Stimulated activated CD4-positive, alpha-beta T cell treated with anti-CD3 and anti-CD28 coated beads, TNF-alpha, amount 100 ng/mL, for 1 hour (primary cell): ENCODE measurements at places on chromosomes 3 and 15.

- DNase-seq: no peak
Observed at GRCh38 chr15:56484287-56484686, 19.4 kb upstream of the MNS1 start.

DNA sequence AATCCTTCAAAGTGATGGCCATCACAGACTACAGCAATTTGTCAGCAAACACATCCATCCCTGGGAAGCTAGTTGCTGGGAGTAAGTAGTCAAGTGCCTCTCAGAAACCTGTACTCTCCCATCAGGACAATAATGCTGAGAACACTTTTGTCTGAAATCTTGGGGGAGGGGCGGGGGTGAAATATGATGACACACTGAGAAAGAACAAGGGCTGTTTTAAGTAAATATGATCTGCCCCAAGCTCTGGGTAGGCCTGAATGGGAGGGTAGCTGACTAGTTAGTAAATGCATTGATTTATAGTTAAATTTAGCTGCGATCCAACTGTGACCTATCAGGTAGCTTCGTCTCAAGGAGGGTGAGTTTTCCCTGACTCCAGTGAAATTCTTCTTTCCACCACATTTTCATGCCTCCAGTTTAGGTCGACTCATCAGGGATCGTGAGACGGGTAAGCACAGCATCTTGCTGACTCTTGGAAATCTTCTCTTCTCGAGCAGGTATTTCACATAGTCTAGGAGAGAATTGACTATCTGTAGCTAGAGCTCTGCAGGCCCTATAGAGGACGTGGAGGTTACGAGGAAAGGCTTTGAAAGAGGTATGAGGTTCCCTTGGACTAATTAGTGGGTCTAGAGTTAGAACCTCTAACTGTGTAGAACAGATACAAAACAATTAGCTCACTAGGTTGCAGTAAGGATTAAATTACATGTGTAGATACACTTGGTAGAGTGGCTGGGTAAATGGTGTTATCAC is 213.4 kb upstream of the SLC2A2 start:
- no peak for DNase-seq

- DNase-seq: no peak
Observed at GRCh38 chr3:64593350-64593749, 94.5 kb downstream of the ADAMTS9 start.

- DNase-seq: no peak
Observed at GRCh38 chr3:126447456-126448106, 28.1 kb downstream of the ZXDC start.

GRCh38 chr3:10462641-10463532 is 42.5 kb downstream of the ATP2B2 start:
- DNase-seq: no peak

- no peak for DNase-seq
Observed at GRCh38 chr3:71547249-71548198, 36.0 kb downstream of the FOXP1 start.

DNA sequence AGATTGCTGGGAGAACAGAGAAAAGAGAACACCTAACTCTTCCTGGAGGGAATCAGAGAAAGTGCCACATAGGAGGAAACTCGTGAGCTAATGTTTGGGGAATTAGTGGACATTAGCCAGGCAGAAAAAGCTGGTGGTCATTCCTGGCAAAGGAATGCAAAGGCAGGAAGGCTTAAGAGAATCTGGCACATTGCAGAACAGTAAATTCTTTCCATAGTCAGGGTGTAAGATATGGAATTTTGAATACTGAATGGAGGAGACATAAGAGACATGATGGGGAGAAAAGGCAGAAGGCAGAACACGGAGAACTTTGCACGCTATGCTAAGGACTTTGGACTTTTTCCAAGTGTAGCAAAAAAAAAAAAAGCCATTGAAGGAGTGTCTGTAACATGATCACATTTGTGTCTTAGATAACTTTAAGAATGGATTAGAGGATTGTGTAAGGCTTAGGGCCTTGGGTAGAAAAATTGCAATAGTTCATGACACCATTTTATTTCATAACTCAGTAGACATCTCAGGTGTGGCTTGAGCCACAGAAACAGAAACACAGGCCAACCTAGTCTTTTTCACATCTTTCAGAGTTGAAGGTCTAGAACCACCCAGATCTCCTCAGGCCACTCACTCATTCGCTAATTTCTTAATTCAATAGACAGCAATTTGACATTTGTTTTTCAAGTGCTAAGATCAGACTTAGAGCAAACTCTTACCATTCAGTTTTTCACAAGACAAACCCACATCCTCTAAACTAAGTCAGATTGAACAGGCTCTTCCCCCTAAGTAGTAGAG is 31.2 kb upstream of the CCDC80 start:
- no peak for DNase-seq

DNA sequence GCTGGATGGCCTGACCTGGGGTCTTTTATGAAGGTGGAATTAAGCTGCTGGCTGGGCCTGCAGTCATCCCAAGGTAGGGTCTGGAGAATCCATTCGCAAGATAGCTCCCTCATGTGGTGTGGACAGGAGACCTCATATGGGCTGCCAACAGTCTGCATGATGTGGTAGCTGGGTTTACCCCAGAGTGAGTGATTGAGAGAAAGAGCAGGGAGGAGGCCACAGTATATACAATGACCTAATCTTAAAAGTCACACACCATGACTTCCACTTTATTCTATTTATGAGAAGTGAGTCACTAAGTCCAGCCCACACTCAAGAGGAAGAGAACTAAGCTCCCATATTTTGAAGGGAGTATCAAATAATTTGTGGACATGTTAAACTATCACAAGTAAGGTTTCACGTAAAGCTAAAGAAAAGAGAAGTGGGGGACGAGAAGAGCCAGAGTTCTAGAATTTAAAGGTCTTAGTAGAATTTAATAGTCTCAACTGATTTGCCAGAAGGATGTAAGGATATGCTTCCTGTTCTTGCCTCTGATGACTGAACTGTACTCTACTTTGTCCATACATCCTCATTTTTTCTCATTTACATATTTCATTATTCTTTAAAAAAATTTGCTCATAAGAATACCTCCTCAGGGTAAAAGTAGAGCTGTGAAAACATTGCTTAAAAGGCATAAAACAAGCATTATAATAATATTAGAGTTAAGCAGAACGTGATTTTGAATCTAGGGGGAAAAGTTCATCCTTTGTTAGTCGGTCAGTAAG is 184.4 kb downstream of the PEX5L start:
- DNase-seq: no peak

GRCh38 chr15:81303244-81304225 is 20.4 kb downstream of the STARD5 start:
- no peak for DNase-seq

- no peak for DNase-seq
Observed at GRCh38 chr3:98553753-98554152, 22.0 kb downstream of the GPR15 start.

- DNase-seq: no peak
Observed at GRCh38 chr15:28944286-28944685, 58.5 kb downstream of the APBA2 start.
